Motor neuron (in vitro differentiated cells): ENCODE measurements at places on chromosomes 7 and 10. TPM values are rescaled to one million over a fixed set of nuclear protein-coding genes. Genes with fewer than 3 reads are reported as not detected.

DNA sequence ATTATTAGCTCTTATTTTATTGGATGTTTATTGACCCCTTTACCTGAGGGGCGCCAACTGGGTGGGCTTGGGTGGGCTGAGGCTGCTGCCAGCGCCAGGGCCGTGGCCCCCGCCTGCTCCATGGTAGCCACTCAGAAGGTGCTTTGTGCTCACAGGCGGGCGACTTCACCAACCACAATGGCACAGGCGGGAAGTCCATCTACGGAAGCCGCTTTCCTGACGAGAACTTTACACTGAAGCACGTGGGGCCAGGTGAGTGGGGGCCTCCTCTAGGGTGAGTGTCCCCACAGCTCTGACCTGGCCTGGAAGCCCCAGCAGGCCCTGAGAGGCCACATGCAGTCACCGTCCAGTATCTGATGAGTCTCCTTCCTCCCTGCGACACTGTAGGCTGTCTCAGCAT, 4.1 kb downstream of the PPIF start:
- ATAC-seq, result no peak

GRCh38 chr10:43156590-43157341, 18.5 kb downstream of the CSGALNACT2 start:
- no peak for ATAC-seq

DNA sequence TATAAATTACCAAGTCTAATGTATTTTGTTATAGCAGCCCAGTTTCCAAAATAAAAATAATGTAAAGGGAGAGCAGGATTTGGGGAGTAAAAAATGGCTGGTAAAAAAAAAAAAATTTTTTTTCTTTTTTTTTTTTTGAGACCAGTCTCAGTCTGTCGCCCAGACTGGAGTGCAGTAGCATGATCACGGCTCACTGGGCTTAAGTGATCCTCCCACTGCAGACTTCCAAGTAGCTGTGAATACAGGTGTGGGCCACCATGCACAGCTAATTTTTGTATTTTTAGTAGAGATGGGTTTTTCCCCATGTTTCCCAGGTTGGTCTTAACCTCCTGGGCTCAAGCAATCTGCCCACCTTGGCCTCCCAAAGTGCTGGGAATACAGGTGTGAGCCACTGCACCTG, 4.8 kb upstream of the LSM8 start:
- no peak for ATAC-seq

DNA sequence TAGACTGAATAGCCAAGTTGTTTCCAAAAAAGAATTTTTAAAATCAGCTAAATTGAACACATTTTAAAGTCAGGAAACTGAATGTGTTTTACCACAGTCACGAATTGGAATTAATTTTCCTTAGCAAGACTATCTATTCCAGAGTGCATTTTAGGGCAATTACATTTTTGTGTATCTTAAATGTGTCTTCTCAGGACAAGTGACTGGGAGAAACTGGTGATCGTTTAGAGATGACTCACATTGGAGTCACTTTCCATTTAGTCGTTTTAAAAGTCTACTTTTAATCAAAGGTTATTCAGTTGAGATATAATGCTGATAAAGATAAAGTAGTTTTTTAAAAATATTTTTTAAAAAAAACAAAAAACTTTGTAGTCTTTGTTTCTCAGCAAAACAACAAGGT, 191.7 kb upstream of the SLC26A5 start:
- no peak for ATAC-seq

DNA sequence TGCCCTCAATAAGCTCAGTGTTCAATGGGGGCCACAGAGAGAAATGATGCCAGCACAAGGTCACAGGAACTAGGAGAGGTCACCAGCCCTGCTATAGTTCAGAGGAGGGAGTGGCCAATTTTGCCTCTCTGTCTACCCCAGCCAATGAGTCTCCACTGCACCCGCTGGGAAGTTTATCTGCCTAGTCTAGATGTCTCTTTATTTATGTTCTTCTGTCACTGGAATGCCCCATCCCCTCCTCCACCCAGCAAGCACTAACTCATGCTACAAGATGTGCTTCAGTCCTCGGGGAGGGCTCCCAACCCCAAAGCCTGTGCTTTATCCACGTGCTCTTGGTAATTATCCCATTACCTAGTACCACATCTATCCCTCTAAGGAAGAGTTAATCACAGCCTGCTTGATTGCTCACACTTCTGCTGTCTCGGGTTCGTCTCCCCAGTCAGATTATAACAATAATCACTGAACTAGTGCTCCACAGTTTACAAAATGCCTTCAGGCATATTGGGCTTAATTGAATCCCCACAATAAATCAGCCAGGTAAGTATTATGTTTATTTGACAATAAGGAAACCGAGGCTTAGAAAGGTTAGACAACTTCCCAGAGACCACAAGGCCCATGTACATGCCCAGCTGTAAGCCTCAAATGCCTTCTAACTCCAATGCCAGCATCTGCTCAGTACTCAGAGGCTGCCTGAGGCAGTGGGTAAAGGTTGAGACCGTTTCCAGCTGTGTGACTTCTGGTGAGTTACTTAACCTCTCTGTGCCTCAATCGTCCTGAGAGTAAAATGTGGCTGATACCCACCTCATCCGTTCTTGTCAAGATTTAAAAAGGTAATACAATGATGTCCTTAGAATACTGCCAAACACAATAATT, 3.9 kb downstream of the HIP1 start:
- no peak for ATAC-seq

DNA sequence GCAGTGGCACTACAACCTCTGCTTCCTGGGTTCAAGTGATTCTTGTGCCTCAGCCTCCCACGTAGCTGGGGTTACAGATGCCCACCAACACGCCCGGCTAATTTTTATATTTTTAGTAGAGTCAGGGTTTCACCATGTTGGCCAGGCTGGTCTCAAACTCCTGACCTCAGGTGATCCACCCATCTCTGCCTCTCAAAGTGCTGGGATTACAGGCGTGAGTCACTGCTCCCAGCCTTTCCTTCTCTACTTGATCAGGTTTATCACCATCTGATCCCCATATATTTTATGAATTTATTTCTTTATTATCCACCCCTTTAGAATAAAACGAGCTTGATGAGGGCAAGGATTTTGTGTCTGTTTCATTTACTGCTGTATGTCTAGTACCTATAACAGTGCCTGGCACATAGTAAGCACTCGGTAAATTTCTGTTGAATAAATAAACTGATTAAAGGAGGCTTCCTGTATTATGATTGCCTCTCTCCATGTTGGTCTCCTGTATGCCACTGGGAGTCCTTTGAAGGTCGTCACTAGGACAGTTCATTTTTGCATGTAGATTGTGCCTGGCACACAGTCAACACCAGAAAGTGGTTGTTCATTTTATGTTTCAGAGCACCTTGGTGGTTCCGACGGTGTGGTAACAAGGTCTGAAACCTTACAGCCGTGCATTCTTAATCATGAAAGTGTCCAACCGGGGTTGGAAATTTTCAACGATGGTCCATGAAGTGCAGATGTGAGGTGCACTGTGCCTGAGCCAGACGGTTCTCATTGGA, 9.6 kb upstream of the EIF3A start:
- no peak for ATAC-seq

- ATAC-seq, result no peak
Observed at GRCh38 chr7:82015751-82016150, 245.9 kb upstream of the HGF start.

GRCh38 chr7:80530136-80530535, 18.3 kb upstream of the GNAT3 start:
- ATAC-seq, result no peak

- no peak for ATAC-seq
Observed at GRCh38 chr10:98832196-98832595, 385.5 kb upstream of the HPS1 start.

GRCh38 chr7:102978284-102978683, 65.5 kb downstream of the LRRC17 start:
- peak; percentile 51 for ATAC-seq

DNA sequence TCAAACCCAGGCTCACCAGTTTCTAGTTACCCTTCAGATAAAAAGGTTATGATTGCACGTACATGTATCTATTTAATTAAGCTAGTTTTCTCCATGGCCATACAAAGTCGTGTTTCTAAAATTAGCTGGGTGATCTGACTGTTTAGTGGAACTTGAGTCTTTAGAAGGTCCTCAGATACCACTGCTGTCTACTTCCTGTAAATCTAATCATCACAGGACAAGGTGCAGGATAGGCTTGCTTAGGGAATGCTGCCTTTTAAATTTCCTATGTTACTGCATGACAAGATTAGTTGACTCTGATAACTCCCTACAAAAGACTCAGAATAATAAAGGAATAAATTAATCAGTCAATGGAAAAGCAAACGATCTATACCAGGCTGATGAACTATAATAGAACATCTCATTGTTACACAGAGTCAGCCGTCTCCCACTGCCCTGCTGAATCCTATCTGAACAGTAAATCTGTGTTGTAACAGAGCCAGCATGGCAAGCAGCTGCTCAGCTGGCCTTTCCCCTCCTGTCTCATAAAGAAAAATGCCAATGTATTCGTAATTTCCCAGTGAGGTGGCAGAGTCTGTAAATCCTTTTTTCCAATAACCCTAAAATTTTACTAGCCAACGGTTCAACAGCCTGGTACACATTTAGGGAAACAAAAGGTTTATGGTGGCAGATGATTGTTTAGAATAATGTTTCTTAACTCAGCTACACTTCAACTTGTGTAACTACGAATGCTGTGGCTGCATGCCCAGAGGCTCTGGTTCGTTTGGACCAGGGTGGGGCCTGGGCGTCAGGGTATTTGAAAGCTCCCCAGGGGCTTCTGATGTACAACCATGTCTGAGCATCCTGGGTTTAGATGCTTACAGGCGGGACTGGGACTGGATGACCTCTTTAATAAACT, 318.0 kb downstream of the PAXIP1 start:
- no peak for ATAC-seq

GRCh38 chr10:132877473-132877872, 64.9 kb downstream of the CFAP46 start:
- ATAC-seq, result no peak

DNA sequence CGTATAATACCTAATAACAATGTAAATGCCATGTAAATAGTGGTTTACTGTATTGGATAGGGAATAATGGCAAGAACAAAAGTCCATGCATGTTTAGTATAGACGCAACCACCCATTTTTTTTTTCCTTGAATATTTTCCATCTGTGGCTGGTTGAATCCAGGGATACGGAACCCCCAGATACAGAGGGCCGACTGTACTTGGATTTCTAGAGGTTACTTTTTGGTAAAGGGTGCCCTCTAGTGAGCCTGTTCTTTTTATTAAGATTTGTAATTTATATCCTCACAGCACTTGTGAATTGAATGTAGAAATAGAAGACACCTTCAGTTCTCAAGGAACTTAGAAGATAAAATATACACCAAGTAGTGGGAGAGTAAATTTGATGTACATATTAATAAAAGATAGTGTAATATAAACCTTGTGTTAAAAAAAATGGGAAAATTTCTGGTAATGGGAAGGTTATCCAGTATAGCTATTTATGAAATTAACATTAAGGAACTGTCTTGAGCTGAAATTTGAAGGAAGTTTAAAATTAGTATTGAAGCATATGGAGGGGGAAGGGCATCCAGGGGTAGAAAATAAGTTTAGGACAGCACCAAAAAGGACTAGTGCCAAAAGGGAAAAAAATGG, 32.0 kb downstream of the EXOC6 start:
- no peak for ATAC-seq

Gene CDHR3
- 7.1 and 7.2 TPM in 2 replicates for total RNA-seq

GRCh38 chr10:15144788-15145187, 23.7 kb downstream of the NMT2 start:
- ATAC-seq, result no peak
